Stimulated activated CD8-positive, alpha-beta memory T cell treated with anti-CD3 and anti-CD28 coated beads, Interleukin-4, amount 100 ng/mL, for 4 hours (primary cell): ENCODE measurements at places on chromosomes 7 and 10.

DNA sequence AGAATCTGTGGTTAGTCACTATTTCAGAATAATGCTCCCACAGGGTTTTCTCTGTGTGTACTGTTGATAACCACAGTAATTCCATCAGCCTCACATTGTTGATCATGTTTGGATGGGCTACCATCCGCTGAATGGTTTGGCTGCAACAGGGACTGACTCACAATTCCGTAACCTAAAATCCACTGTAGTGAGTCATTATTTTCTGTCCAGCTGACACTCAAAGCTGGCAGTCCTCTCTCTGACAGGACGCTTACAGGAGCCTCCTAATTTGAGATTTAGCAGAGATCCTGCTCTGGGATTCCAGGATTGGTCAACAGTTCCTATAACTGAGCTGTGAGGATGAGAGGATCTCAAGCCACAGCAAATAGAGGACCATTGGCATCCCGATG, 32.7 kb downstream of the VWA2 start:
- no peak for DNase-seq

DNA sequence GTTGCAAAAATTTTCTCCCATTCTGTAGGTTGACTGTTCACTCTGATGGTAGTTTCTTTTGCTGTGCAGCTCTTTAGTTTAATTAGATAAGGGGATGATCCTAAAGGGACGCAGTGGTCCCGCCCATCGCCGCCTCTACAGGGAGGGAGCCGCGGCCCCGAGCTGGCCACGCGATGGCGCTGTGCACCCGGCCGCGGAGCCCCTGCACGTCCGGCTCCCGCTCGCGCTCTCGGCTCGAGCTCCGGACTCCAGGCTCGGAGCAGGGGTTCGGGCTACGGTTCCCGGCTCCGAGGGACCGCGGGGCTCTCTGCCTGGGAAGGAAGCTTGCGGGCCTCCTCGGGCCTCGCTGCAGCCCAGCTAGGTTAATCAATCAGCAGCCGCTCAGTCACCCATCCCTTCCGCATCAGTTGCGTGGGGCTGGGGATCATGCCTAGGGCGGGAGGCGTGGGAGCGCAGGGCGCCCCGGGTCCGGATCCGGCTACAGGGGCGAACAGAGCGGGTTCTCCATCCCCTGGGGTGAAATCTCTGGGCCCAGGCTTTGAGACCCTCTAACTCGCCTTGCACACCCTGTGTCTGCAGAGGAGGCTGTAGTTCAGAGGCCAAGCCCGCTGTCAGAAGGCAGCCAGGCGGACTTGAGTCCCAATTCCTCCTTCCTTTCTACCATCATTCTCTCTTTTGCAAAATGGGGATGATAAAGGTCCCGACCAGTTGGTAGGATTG, 97.9 kb downstream of the WDR11 start:
- DNase-seq: no peak

DNA sequence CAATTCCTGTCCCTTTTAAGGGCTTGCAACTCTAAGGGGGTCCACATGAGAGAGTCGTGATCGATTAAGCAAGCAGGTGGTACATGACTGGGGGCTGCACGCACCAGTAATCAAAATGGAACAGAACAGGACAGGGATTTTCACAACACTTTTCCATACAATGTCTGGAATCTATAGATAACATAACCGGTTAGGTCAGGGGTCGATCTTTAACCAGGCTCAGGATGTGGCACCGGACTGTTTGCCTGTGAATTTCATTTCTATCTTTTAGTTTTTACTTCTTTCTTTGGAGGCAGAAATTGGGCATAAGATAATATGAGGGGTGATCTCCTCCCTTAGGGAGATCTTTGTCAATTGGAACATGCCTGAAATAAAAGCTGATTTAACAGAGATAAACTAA, 370.1 kb downstream of the IPMK start:
- DNase-seq: no peak

GRCh38 chr10:33335801-33336581, 1.5 kb upstream of the NRP1 start:
- no peak for DNase-seq

DNA sequence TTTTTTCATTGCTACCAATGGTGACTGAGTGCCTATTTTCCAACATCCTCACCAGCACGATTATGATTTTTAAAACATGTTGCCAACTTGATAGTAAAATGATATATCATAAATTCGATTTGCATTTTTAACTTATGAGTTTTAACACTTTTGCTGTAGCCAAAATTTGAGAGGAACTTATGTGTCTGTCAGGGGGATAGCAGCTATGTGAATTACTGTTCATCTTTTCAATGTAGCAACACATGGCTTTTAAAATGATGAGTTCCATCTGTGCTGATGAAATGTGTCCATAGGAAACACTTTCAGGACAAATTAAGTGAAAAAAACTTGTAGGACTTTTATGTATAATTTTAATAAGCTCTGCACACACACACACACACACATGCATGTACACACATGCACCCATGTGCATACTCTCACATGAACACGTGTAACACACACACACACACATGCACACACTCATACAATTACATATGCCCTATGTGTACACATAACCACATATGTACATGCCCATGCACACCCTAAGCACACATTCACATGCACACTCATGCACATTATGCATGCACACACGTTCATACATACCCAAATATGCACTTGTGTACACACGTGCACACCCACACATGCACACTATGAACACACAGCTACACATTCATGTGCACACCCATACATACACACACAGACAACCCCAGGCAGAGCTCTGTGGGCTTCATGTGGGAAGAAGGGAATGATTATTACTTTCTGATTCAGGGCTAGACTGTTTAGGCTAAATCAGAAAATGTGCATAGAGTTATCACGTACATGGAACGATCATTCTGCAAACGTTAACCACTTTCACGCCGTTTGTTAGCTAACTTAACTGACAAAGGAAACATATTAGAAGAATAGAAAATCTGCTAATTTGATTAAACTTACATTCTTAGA, 68.9 kb downstream of the C10orf143 start:
- no peak for DNase-seq

- DNase-seq: no peak
Measured at GRCh38 chr7:157702311-157703023, 365.7 kb downstream of the DNAJB6 start.

GRCh38 chr10:12019283-12019971, 23.2 kb downstream of the UPF2 start:
- no peak for DNase-seq

GRCh38 chr10:22246680-22247391, 29.0 kb upstream of the EBLN1 start:
- no peak for DNase-seq

GRCh38 chr7:127890726-127891125, 140.5 kb downstream of the LRRC4 start:
- DNase-seq: no peak

DNA sequence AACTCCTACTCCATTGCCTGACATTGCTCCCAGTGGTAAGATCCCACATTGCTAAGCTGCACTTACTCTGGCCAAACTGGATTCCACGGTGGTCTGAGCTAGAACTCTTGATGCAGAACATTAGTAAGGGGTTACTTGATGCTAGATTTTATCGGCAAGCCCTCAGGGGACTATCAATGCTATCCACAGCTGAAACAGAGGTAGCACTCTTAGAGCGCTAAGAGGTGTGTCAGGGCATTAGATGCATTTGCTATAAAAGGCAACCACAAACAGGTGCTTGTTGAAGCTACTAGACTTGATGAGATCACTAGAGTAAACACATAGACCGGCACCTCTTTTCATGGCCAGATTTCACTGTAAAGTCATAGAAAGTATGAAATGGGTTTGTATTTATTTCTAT, 116.3 kb downstream of the MDFIC start:
- no peak for DNase-seq

DNA sequence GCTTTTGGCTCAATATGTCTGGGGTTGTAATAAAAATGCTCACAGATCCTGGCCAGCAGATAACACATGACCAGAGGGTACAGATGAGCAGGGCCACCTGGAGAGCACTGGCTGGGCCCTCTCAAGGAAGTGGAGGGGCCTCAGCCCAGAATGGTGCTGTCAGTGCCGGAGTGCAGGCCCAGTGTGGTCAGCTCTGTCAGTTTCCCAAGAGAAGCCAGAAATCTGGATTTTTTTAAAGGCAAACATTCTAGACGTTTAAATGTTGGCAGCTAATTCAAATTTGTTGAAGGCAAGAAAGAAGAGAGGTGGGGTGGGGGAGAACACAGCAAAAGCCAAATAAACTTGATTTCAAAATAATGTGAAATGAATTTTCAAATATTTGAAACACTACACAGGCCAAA, 2.0 kb downstream of the C10orf105 start:
- DNase-seq: no peak

GRCh38 chr10:98382691-98383101, 32.3 kb downstream of the PYROXD2 start:
- DNase-seq: no peak

GRCh38 chr7:128697302-128697905, 25.3 kb downstream of the GARIN1A start:
- no peak for DNase-seq

GRCh38 chr7:94382746-94383145, 11.9 kb upstream of the COL1A2 start:
- no peak for DNase-seq

DNA sequence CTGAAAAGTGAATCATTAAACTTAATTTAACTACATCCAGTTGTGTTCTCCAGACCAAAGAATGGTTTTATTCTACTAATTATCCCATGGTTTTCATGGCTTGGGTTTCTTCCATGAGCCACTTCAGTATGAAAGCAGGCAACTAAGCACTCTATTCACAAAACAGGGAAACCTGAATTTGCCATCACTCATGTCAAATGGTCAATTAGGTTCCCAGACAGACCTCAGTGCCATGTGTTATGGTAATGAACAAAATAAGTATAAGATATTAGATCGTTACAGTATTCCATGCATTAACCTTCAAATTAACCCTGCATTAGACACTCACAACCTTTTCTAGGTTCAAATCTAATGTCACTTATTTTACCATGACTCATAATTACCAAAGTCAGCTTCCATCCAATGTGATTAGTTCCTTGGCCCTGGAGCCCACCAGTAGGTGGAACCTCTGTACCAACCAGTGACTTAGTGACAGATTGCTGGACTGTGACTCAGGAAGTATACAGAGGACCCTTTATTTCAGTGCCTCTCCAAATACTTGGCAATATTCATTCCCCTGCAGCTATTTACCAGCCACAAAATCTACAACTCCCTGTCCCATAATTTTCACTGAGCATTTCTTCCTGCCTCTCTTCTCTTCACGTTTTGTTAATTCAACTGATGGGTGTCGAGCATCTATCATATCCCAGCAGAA, 1270.2 kb upstream of the SORCS1 start:
- DNase-seq: no peak

GRCh38 chr7:2237109-2237602, 4.4 kb upstream of the MAD1L1 start:
- no peak for DNase-seq

DNA sequence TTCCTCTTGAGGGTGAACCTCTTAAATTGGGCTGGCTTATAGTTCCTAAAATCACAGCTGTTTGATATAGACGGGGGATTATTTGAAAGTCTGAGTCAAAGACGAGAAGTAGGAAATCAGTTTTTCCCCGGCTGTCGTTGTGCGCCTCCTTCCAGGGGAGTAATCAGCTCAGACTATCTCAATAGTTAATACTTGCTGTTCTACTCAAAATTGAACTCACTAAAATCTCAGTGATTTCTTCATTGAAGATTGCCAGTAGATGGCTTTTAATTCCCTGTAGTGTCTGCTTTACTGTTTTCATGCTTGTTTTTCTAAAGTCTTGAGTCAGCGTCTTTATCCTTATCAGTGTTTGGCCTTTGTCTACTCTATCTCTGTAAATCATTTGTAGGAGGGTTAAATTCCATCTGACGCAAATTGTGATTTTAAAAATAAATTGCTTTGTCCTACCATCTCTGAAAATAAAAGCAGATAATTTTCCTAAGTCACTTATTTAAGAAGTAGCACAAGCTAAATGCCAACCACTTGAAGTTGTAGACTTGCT, 47.3 kb downstream of the CNNM2 start:
- DNase-seq: no peak

- no peak for DNase-seq
Measured at GRCh38 chr10:119769886-119770285, 44.0 kb downstream of the INPP5F start.

- DNase-seq: no peak
Measured at GRCh38 chr7:139153832-139154231, 44.3 kb upstream of the ZC3HAV1 start.

DNA sequence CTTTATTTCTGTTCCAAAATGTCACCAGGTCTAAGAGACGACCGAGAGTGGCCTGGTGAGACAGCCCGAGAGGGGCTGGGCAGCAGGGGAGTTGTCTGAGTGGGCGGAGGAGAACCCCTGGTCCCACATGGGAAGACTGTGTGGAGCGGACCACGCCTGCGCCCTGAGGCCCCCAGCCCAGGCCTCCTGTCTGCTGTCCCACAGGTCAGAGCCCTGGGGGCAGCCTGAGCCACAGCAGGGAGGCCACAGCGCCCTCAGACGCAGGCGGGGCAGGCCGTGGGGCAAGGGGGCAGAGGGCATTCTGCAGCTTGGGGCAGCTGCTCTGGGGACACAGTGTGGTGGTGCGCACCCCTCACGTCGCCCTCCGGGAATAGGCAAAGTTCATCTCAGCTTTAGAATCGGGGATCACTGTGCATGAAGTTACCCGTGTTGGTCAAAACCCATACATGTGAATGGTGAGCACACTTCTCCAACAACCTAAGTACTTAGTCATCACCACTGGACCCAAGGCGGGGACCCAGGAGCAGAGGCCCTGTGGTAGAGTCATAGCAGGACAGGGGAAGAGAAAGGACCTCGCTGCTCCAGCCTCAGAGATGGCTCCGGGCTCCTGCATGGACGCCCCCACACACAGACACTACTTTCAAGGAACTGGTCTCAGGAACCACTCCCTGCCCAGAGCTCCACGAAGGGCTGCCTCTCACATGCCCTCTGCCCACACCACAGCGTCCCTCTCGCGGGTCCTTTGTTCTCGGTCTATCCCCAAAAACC, 214.7 kb downstream of the ELFN1 start:
- DNase-seq: no peak

DNA sequence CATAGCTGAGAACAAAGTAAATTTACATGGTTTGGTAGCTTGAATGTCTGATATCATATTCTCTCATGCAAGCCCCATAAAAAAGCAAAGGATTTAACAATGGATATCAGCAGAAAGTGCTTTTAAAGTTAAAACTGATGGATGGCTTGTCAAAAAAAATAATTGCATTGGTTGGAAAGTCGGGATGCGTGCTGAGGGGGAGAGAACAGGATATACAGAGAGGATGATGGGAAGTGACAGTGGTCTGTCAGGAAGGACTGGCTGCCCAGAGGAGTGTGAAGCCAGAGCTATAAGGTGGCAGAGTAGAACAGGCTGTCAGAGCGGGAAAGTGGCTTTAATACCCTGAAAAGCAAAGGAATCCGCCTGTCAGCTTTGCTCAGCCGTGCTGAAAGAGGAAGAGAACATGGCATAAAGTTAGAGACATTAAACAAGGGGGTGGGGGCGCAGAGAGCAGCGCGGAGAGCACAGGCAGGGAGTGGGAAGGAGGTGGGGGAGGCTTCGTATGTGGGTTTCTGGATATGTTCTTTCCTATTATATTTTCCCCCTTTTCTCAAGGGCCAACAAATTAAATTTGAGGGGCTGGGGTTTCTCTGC, 493.0 kb downstream of the LRMDA start:
- DNase-seq: no peak

- DNase-seq: no peak
Measured at GRCh38 chr10:72812415-72812752, 81.2 kb upstream of the OIT3 start.
